ENCODE measurements at places on chromosomes 16 and 17. TPM values are rescaled to one million over a fixed set of nuclear protein-coding genes. Genes with fewer than 3 reads are reported as not detected.

ABCC11 gene
- 0.17 TPM for total RNA-seq

AHSP gene
- total RNA-seq: not detected

CRHR1 gene
- total RNA-seq: 0.09 TPM

PRM1 gene
- not detected for total RNA-seq

MT1G gene
- total RNA-seq: not detected

TMEM235 gene
- not detected for total RNA-seq

CA5A gene
- total RNA-seq: not detected

USP43 gene
- total RNA-seq: 3.9 TPM

MT1A gene
- total RNA-seq: 31.5 TPM

SOST gene
- not detected for total RNA-seq
